ENCODE measurements at places on chromosomes 5 and 9.

DNA sequence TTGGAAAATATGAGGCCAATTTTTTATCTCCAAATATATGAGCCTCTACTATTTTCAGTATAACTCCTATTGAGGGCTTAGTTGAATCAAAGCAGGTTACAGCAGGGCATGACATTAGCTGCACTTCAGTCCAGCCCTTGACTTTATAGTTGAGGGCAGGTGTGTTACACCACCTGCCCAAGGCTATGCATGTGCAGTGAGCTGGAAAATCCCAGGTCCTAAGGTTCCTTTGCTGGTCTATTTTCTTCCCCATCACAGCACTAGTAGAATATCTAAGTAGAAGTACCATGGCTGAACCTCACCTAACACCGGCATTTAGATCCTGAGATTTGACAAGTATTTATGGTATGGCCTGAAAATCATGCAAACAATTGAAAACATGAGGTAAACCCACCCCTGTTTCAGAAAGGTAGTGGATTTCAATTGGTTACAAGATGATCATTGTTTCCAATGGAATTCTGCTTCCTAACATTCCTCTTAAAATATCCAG lies 201.1 kb downstream of the SEMA5A start:
- no peak for DNase-seq

GRCh38 chr9:1454616-1455347 lies 404.6 kb downstream of the DMRT2 start:
- no peak for DNase-seq

- DNase-seq = no peak
Measured at GRCh38 chr5:174773371-174773770, 49.0 kb downstream of the MSX2 start.

DNA sequence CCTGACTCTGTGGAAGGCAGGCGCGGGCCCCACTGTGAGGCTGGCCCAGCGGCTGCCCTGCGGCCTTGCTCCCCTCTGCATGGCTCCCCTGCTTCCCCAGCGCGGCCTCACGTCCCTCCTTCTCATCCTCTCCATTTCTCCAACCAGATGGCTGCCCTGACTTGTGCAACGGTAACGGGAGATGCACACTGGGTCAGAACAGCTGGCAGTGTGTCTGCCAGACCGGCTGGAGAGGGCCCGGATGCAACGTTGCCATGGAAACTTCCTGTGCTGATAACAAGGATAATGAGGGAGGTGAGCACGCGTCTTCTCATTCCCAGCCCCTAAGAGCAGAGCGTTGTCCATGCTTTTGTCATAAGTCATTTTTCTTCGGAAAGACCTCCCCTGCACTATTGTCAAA lies 129.0 kb upstream of the WWC1 start:
- DNase-seq = no peak

GRCh38 chr9:98087420-98088354 lies 31.2 kb downstream of the NANS start:
- DNase-seq = peak; percentile 48

DNA sequence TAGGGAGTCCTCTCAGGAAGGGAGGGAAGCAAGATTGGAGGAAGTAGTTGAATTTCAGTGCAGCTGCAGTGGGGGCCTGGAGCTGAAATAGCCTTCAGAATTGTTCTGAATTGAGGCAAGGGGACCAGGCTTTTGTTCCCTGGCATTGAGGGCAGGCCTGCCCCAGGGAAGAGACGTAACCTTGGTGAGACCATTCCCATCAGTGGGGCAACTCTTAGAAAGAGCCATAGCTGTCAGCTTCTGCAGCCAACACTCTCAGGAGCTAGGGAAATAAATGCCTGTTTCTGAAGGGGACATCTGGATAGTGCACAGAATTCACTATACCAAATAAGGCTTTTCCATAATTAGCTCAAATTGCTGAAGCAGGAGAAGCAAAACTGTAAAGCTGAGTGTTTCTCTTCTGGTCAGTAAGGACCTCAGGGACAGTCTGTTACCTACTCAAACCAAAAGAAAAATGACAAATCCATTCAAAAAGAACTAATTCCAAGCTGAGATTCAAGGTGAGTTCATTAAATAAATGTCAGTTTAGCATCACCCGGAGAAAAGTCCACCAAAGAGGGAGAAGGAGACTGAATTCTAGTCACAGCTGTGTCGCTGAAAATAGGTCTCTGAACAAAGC lies 44.0 kb downstream of the LYRM7 start:
- DNase-seq = no peak

- DNase-seq = no peak
Measured at GRCh38 chr9:3502560-3503398, 23.0 kb downstream of the RFX3 start.

DNA sequence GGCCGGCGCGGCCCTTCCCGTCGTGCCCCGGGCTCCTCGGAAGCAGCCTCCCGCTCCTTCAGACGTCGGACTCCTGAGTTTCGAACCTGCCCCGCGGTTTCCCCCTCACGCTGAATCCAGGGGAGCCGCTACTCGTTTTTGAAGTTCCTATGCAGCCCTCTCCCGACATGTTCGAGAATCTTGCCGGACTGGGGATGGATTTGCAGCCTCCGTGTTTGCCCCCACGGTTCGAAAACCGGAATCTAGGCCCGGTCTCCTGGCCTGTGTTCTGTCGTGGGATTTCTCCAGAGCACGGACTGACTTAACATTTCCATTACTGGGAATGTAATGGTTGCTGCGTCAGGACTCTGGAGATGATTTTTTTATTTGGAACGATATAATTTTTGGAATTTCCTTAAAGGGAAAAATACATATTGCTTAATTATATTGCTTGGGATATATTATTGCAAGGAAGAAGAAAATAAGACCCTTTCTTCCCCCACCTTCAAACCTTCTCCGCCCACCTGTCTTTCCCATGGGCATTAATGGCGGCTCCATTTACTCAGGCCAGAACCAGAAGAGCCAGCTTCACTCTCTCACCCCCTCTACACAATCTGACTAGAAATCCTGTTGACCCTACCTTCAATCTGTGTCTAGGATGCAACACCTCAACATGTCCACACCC lies 8.5 kb upstream of the MGAT1 start:
- DNase-seq = no peak

DNA sequence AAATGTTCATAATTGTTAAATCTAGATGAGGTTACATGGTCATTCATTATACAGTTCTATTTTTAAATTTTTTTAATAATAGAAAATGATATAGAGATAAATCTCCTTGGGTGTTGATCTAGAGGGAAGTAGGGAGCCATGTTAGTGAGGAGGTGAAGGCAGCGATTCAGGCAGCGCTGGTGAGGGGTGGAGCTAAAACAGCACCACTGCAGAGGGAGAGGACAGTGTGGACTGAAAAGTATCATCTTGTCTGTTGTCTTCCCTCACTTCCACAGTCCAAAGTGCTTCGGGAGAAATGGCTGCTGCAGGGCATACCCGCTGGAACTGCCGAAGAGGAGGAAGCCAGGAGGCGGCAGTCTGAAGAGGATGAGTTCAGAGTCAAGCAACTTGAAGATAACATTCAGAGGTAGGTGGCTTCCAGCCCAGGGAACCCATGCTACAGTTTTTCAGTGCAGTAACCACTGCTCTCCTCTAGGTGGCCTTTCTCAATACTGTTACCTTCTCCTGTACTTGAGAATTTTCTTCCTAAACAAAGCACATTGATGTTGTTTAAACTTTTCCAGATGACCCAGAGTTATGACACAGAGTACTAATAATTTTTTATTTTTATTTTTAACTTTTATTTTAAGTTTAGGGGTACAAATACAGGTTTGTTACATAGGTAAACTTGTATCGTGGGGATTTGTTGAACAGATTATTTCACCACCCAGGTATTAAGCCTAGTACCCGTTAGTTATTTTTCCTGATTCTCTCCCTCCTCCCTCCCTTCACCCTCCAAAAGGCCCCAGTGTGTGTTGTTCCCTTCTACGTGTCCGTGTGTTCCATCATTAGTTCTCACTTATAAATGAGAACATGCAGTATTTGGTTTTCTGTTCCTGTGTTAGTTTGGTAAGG lies 100.5 kb downstream of the PALM2AKAP2 start:
- DNase-seq = no peak

- DNase-seq = no peak
Measured at GRCh38 chr5:17235731-17236330, 18.4 kb downstream of the BASP1 start.

GRCh38 chr5:171906066-171906570 lies 100.3 kb downstream of the FBXW11 start:
- DNase-seq = no peak

DNA sequence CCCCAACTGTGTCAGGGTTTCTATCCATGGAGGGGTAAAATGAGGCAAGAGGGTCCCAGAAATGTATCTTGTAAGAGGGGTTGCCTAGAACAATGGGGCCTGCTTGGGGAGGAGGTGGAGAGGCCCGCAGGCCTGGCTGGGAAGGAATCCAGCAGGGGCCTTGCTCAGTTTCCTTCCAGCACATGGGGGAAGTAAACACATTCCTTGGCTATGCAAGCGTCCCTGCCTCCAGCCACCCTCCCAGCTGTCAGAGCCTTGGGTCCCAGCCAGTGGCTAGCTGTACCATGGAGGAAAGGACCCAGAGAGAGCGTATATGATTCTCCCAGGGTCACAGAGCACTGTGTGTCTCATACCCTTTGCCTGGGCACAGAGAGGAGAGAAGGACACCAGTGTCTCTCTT lies 71.1 kb upstream of the IL17B start:
- DNase-seq = no peak

DNA sequence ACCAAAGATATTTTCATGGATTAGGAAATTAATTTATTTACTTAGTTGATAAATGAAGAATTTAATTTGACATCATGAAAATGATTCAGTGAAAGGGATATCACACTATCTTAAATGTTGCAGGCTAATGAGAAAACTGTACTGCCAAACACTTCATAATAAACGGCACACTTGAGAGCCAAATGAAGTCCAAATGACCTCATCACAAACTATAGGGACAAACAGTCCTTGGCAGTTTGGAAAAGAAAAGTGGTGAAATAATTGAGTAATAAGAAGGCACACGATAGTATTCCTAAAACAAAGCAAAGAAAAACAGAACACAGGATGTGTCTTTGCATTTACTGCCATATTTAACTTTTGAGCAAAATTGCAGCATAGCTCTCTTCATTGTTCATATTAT lies 116.9 kb upstream of the TLR4 start:
- no peak for DNase-seq

DNA sequence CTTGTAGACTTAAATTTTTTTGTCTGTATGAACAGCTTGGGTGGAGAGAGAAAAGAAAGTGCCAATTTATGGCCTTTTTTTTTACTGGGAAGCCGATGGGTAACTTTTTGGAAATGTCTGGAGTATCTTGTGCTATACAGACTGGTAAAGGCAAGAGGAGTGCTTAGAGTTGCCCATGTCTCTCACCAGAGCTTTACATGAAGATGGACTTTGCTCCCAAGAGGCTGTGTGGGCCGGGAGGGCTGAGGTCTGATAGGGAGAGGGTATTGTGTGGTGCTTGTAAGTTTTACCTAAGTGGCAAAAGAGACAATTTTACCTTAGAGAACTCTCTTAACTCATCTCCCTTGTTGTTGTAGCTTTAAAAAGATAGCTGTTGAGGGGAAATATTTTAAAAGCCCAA lies 203.2 kb downstream of the SEMA6A start:
- DNase-seq = no peak

DNA sequence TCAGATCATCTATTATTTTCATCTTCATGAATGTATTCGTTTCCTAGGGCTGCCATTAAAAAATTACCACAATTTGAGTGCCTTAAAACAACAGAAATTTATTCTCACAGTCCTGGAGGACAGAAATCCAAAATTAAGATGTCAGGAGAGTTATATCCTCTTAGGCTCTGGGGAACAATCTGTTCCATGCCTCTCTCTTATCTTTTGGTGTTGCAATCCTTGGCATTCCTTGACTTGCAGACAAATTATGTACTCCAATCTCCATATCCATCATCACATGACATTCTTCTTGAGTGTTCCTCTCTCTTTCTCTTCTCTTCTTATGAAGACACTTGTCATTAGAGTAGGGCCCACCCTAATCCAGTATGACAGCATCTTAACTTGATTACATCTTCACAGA lies 339.4 kb downstream of the EFNA5 start:
- no peak for DNase-seq

DNA sequence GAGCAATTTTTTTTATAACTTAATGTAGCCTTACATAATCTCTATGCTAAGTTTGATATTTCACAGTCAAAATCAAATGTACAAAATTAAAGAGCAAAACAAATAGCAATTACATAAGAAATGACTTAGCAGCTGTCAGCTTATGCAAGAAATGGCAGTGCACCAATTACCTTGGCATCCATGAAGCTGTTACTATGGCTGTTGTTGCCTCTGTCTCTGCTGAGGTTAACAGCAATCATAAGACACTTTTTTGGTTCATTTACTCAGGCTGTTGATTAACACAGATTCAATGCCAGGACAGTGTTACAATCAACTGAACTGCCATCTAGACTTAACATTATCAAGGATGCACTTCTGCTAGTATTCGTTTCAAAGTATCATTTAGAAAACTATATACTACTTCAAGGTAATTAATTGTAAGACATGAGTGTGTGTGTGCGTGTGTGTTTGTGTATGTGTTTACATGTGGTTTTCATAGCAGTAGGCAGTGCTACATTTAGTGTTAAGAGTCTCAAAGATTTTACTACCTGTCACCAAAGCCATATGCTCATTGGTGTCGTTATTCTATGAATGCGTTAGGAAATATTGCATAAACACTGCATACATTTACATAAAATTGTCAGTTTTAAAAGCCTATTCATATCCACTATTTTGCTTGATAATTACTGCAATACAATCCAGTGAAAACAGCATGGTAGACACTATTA lies 1084.2 kb upstream of the COX7C start:
- no peak for DNase-seq

DNA sequence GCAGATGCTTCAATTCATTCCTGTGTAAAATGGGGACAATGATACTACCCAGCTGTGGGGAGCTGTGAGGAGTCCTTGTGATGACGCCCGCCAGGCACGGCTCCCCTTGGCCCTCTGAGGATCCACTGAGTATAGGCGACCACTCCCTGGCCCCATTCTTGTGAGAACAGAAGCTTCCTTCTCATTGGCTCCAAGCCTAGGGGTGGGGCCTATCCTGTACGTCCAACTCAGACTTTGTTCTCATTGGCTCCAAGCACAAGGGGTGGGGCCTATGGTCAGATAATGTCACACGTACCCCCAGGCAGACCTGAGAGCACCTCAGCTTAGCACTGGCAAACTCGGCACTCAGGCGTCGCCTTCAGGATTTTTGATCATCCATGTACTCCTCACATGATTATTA lies 232.9 kb upstream of the MVB12B start:
- no peak for DNase-seq

All from stimulated activated CD4-positive, alpha-beta T cell treated with anti-CD3 and anti-CD28 coated beads, Interleukin-4, amount 100 ng/mL, for 1 hour (primary cell).